ENCODE measurements at places on chromosomes 16 and 17.

DNA sequence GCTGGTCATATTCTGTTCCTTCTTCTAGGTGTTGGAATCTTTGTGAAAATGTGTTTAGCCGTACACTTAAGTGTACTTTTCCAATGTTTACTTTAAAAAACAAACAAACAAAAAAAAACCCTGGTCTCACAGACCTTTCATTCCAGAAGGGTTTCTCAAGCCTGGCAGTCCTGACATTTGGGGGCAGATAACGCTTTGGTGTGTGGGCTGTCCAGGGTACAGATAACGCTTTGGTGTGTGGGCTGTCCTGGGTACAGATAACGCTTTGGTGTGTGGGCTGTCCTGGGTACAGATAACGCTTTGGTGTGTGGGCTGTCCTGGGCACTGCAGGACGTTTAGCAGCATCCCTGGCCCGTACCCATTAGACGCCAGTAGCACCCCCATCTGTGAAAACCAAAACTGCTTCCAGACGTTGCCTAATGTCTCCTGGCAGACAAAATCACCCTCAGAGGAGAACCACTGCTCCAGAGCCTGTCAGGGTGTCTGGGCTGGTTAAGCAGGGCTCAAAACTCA lies 15.2 kb upstream of the FLCN start:
- DNase-seq, result no peak

DNA sequence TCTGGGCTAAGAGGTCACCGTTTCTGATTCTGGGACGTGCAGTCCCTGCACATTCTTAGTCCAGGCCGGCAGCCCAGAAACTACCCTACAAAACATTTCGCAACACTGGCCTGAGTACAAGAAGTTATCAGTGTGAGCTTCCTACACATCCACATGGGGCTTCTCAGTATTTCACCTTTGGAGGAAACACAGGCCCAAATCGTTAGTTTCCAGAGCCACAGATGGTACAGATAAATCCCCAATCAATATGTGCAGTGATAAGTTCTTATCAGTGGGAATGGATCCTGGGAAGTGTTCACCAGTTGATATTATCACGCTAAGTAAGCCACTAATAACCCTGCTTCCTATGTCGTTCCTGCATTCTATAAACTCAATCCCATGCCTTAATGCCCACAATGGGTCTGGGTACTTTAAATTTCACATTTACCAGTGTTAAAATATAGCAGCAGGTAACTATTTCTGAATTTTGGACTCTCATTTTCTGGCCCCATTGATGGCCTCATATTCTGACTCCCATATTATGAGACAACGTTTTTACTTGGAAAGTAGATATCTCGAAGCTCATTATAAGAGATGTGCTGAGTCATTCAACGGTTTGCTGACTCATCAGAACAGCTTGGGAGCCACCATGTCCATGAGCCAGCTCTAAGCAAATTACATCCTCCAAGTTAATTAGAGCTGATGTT lies 370.2 kb upstream of the MAF start:
- DNase-seq, result no peak

GRCh38 chr16:70576431-70577255 lies 53.0 kb downstream of the SF3B3 start:
- DNase-seq, result no peak

DNA sequence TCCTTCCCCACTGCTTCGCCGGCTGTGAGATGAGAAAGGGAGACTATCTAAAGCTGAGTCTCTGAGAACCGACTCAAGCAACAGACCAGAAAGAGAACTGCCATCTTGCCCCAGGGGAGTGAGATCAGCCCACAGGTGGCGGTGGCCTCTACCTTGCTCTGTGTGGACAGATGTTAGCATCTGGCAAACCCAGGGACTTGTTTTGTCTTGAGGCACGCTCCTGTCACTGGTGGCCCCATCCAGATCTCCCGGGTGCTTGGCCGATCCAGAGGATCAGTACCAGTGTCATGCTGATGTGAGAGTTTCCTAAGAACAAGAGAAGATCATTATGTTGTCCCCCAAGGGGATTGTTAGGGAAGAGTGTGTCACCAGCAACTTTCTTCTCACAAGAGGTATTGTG lies 101.4 kb downstream of the CACNG3 start:
- DNase-seq, result no peak

DNA sequence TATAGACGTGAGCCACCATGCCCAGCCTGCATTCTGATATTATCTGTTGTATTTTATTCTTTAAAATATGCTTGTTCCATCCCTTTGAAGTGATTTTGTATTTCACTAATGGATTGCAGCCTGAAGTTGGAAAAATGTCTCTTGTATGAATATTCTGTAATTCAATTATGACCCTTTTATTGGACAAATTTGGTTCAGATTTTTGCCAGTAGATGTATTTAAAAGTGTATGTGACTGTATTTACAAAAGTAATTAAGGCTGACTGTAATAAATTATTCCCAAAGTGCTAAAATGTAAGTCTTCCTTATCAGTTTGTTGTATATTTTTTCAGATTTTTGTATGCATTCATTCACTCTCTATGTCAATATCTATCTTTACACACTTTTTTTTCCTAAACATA lies 23.8 kb downstream of the PPM1E start:
- no peak for DNase-seq

DNA sequence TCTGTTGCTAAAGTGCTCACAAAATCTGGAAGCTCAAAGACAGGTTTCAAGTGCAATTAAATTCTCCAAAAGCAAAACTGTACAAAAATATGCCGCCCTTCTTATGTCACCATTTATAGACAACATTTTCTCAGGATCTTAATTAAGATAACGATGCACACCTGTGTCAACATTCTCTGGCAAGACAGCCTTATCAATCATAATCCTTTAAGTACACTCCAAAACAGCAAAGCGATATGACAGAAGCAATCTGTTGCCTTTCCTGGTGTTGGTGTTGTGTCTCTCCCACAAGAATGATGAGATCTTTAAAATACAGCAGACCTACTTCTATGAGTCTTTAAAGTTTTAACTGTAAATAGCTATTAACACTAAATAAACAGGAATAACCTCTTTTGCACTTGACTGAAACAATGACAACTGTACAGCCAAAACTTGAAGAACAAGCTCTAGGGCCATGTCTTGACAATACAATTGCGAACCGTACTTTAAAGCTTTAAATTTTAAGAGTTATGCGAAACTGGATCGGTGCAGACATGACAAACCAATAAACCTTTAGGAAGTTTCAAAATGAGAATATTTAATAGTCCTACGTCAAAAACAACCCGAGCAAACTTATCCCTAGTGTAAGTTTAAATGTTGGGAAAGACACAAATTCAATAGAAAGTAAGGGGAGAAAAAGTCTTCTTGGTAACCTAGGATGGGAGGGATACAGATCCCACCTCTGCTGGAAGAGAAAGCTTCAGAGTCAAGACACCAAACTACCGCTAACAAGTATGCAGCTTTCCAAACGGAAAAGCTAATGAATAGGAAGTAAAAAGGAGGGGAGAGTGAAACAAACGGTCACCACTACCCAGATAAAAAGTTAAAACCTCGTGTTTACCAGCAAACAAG lies 3.3 kb upstream of the IRX5 start:
- no peak for DNase-seq

- no peak for DNase-seq
Measured at GRCh38 chr17:8332688-8333087, 7.0 kb upstream of the ODF4 start.

- DNase-seq, result no peak
Measured at GRCh38 chr16:75264457-75264998, 13.1 kb upstream of the BCAR1 start.

Measured in cardiac septum (tissue), 1 donor.